ENCODE measurements at places on chromosomes 4 and X.

DNA sequence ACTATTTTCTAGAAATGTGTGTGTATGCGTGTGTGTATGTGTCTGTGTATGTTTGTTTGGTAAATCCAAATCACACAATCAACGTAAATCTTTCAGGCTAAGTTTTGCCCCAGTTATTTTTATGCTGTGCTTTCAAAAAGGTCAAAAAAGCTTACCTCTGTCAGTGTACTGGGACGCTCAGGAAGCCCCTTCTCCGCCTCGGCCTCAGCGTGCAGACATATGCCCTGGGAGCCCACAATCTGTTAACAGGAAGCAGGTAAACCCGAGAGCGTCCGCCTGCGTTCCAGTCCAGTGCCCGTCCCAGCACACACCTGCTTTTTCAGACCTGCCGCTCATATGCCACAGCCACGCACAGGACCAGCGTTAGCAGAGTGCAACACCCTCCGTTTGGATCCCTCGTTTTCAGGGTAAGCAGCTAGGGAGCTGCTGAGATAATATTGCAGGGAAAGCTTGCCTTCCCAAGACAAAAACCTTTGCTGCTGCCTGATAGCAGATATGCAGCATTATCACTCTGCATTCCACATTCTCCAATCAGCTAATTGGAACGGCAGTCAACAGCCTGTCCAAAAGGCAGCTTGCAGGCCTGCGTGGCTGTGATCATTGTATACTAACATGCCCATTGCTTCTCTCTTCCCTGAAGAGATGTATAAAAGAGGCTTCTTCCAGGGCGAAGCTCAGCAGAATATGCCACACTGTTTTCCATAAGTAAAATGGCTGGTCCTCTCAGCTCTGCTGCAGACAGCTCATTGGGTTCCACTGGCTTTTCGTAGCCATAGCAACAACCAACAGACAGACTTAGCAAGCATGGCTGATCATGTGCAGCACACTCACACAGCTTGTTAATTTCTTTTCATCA lies at the start of gene SORBS2:
Gene SORBS2, minus strand, starts transcription at position 686 of the 856 bp plus-strand sequence. CDS start 121,623 bp downstream, outside the sequence.
- peak; percentile 82 for DNase-seq

GRCh38 chr4:182174979-182175378 lies 68.2 kb upstream of the TENM3 start:
- no peak for DNase-seq

DNA sequence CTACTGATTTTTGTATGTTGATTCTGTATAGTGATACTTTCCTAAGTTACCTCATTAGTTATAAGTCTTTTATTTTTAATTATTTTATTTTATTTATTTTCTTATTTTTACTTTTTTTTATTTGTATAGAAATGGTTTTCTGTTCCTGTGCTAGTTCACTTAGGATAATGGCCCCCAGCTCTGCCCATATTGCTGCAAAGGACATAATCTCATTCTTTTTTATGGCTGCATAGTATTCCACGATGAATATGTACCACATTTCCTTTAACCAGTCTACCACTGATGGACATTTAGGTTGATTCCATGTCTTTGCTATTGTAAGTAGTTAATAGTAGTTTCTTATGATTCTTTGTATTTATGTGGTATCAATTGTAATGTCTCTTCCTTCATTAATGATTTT lies 31.5 kb upstream of the GK2 start:
- no peak for DNase-seq

- no peak for DNase-seq
Observed at GRCh38 chrX:9133426-9133825, 99.5 kb upstream of the FAM9B start.

DNA sequence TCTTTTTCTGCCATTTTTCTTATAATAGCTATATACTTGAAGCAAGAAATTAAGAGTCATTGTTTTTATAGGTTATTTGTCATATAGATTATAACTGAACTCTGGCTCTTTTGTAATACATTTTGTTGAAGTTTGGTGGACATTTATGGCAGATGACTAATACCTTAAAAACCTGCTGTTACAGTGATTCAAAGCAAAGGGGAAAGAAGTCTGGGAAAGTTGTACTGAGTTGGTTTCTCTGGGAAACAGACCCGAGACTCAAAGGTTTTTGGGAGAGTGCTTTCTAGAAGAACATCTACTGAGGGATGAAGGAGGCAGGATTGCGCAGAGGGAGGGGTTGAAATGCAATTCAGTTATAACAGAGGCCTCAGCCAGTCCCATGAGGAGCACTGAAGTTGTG lies 35.9 kb downstream of the NAP1L5 start:
- DNase-seq: no peak

- DNase-seq: peak; percentile 46
Observed at GRCh38 chrX:71103110-71103983, 3.2 kb downstream of the CXorf65 start.

GRCh38 chrX:49995107-49995731 lies 72.8 kb downstream of the CLCN5 start:
- no peak for DNase-seq

Data from GM12865 (cell line).